Activated CD4-positive, CD25-positive, alpha-beta regulatory T cell treated with anti-CD3 and anti-CD28 coated beads, Interleukin-2, amount 50 U/mL, for 16 hours (primary cell): ENCODE measurements at places on chromosomes 1 and 21.

GRCh38 chr1:216961516-216961915 is 238.3 kb upstream of the ESRRG start:
- no peak for DNase-seq

- DNase-seq, result no peak
These were observed 65.9 kb downstream of the NDUFS5 start for GRCh38 chr1:39091845-39092645.

GRCh38 chr21:25563361-25564116 is 43.7 kb downstream of the MRPL39 start:
- DNase-seq, result no peak

DNA sequence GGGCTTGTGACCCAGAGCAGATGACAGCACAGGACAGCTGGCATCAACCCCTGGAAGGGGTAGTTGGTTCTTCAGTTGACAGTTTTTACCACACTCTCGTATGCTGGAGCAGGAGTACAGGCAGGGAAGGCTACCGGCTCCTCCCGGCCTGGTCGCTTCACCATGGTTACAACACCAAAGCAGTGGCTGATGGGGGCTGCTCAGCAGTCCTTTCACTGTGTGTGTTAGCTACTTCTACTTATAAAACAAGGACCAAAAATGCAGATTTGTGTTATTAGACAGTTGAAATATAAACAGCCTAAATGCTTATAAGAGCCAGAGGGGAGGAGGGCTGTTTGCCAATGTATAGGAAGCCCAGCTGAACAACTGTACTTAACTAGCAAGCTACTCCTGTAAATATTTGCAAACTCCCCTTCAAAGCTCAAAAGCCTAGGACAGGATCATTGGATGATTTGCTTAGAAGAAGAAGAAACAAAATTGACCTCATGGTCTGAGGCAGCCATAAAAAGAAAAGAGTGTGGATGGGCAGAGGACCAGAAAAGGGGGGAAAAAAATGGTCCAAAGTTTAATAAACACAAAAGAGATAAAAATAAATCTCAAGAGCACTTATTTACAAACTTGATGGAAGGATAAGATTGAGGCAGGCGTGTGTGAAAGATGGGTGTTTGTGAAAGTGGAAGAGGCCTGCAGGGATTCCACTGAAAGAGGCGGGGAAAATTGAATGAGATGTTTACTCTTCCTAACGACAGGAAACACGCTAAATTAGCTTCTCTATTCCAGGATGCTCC is 57.1 kb downstream of the TGFB2 start:
- DNase-seq, result no peak

- no peak for DNase-seq
These were observed 3.9 kb downstream of the RPS6KC1 start for GRCh38 chr1:213054733-213055591.
